Heart left ventricle (tissue), 16 donors: ENCODE measurements at places on chromosomes 16 and 17.
A peak's percentile ranks its signal among the peaks of the same experiment; 100 is the strongest.

GRCh38 chr16:3689731-3690130 lies 27.6 kb downstream of the TRAP1 start:
- no peak for DNase-seq

DNA sequence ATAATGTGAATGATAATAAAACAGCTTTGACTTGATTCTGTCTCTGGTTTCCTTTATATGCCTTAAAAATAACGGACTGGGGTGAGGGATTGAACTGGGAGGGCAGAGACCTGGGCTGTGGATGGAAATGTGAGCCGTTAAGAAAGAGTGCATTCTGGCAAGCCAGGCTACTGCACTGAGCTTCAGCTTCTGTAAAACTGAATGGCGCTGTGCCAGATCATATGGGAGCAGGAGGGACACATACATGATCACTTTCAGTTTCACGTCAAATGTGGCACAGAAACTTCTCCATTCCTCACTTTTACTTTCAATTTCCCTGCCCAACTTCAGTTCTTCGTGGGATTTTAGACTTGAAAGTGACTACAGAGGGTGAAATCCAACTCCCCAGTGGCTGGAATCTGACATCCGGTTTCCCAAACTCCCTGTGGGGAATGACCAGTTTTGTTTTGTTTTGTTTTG lies 1.1 kb downstream of the MT2A start:
- DNase-seq, result no peak

- no peak for DNase-seq
Measured at GRCh38 chr17:65771704-65772103, 210.3 kb upstream of the AXIN2 start.

DNA sequence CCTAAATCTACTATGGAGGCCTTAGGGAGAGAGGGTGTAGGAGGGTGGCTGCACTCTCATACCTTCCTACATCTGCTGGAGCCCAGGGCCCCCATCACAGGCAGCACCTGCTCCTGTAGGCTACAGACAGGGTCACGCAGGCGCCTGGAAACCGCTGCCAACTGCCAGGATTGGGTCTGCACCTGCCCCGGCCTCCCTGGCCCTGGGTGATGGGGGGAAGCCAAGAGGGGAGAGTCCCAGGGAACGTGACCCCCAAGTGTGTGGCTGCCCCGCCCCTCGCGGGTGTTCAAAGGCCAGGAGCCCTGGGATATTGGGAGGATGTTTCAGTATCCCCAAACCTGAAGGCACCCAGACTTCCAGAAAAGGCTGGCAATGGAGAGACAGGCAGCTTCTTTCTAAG lies 5.6 kb upstream of the TEX19 start:
- DNase-seq, result no peak

GRCh38 chr16:66539623-66540469 lies 10.1 kb downstream of the TK2 start:
- DNase-seq, result no peak

- no peak for DNase-seq
Measured at GRCh38 chr17:28518132-28518531, 12.0 kb downstream of the FOXN1 start.

DNA sequence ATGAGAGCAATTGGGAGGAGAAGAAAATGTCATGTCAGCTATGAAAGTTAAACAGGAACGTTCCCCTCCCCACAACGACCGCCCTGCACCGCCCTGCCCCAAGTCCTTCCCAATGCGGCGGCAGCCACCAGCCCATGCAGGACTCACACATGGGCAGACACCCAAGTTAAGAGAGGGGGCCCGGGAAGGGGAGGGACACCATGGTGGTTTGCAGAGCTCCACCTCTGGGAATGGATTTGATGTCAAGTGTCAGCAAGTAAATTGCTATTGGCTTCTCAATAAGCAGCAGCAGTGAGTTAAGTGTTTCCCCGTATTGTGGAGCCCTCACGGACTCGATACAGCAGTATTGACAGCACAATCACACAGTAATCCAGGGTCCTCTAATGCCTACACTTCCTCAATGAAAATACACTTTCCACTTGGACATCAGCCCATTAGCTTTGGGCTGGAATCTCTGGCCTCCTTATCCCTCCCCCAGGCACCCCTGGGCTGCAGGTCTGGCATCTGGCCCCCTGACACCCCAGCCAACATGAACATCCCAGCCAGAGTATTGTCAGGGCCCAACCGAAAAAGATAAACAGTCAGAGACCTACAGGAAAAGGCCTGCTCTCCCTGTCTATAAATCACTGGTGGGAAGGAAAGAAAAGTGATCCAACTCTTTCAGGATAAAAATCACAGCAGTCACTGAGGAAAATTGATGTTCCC lies 22.6 kb downstream of the ZFHX3 start:
- DNase-seq, result no peak

DNA sequence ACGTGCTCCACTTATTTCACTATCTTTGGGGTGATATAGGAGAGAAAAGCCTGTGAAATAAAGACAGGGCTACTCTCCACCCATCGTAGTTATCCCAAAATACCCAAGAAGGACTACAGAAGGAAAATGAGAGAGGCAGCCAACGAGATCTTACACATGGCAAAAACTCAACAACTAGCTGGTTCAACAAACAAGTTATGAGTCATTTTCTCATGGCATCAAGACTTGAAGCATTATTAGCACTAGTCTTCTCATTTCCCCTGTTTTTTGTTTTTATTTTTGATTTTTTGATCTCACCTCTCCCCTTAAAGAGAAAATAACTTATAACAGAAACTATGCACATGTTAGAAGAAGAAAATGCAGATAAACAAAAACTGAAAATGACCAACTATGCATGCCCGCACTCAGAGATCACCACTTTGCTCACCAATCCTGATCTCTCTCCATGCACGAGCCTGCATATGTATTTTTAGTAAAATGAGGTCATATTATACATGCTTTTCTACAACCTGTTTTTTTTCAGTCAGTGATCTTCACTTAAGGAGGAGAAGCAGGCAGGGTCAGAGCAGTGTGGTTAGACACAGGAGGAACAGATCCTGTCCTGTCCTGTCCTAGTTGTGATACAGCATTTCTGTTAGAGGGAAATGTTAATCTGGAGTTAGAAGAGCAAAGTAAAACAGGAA lies 22.8 kb downstream of the FAM117A start:
- no peak for DNase-seq

DNA sequence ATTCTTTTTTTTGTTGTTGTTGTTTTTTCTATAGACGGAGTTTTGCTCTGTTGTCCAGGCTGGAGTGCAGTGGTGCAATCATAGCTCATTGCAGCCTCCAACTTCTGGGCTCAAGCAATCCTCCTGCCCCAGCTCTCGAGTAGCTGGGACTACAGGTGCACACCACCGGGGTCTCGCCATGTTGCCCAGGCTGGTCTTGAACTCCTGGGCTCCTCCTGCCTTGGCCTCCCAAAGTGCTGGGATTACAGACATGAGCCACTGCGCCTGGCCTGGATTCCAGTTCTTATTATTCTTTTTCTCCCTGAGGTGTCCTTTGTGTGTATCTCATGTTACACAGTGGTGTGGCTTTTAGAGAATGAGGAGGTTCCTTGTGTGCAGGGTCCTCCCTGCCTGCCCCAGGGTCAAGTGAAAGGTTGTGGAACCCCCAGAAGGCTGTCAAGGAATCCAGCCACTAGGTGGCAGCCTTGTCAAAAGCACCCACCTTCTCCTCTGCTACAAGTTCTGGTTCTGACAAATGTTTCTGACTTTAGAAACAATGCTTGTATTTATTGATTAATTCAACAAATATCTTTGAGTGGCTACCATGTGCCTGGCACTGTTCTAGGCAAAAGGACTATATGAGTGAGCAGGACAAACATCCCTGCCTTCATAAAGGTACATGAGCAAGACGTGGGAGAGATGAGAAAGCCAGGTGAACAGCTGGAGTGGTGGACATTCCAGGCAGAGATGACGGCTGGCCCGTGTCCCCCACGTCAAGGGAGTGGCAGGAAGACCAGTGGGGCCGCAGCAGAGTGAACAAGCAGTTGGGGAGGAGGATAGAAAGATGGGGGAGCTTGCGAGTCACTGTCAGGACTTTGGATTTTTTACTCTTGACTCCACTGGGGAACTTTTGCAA lies 112.4 kb downstream of the SPECC1 start:
- DNase-seq, result peak; percentile 57

DNA sequence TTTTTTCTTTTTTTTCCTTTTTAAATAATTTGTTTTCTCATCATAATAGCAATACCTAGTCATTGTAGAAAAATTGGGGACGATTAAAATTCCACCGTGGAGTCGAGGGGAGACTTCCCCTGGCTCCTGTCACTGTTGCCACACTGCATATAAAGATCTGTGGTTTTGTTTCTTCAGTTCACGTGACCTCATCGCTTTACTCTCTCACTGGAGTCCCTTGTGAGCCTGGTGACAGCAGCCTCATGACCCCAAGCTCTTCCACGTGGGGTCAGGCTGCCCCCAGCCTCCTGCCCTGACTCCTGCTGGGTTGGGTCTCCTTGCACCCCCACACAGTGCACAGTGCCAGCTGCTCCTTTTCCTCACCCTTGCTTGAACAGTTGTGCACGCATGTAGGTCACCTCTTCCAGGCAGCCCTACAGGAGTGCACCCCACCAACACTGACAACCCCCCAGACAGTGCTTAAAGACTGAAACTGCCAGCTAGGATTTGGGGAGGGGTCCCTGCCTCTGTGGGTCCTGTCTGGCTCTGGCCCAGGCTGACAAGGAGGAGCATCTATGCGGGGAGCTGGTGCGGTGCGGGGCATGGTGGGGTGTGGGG lies 7.3 kb upstream of the METRNL start:
- no peak for DNase-seq

DNA sequence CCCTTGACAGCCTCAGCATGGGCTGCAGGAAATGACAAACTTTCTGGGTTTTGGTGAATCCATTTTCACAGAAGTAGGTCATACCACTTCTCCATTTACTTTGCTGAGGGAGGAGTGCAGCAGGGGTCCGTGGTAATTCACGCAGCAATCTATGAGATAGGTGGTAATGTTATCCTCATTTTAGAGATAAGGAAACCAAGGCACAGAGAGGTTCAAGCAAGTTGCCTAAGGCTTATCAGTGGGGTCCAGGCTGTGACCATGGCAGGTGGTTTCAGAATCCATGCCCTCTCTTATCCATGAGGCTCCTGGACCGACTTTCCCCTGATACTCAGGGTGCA lies 12.6 kb downstream of the TBX4 start:
- DNase-seq, result no peak

DNA sequence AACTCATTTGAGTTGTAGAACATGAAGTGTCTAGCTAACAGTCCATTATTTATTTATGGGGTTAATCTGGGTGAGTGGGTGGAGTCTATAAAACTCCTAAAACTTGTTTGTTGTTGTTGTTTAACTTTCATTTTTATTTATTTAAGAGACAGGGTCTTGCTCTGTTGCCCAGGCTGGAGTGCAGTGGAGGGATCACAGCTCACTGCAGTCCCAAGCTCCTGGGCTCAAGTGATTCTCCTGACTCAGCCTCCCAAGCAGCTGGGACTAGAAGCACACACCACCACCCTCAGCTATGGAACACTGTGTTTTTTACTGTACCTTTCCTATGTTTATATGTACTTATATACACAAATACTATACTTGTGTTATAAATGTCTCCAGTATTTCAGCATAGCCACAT lies 77.8 kb upstream of the CLEC18B start:
- DNase-seq, result no peak

DNA sequence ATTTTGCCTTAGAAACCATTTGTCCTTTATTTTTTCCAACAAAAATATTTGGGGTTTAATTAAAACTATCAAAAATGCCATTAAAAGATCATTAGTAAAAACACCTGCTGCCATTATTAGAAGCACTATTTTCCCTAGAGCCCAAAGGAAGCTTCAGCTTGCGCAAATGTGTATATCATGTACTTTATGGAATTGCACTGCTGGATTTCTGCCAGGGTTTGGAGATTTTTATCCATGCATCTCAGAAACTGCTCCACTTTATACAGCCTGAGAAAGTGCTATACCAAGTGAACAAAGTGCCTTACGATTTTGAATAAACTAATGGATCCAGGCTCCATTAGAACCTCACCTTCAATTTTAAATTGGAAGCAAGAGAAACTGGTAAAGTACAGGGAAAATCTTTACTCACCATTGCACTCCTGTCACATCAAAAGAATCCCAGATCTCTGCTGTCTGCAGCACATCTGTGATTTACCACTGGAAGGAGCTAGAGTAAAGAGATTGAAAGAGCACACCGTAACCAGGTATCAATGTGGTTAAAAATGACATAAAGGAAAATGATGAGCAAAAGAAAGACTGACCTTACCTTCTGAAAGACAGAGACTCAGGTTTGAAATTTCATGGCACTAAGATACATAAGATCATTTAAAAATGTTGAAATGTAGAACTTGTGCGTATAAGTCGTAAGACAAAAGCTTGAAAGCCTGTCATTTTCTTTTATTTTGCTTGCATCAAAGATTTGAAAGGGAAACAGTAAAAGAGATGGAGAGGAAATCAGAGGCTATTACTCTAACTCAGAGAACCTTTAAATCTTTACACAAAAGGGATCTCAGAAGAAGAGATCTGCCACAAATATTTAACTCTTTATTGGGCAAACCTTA lies 678.1 kb upstream of the GOT2 start:
- DNase-seq, result no peak

DNA sequence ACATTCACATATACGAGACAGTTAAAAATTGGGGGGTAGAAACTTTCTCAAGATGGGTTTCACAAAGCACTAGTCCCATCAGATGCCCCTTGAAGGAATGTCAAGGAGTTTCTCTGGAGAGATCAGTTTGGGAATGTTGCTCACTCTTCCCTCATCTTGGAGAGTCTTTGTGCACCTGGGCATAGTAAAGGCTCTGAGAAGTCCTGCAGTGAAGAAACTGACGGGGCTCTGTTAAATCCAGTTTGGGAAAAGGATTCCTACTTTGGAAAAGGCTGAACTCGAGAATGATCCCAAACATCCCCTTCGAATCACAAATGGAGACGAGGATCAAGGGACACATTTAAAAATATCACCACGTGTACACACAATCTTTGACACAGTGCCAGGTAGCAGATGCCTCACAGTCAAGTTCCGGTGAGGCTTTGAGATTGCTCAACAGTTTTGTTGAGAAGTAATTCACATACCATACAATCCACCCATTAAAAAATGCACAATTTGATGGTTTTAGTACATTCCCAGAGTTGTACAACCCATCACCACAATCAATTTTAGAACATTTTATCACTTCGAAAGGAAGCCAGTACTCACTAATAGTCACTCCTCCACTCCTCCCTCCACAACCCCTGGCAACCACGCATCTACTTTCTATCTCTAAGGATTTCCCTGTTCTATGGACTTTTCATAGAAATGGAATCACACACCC lies 203.4 kb upstream of the FOXF1 start:
- no peak for DNase-seq

- no peak for DNase-seq
Measured at GRCh38 chr17:58591455-58591854, 77.0 kb upstream of the MTMR4 start.

DNA sequence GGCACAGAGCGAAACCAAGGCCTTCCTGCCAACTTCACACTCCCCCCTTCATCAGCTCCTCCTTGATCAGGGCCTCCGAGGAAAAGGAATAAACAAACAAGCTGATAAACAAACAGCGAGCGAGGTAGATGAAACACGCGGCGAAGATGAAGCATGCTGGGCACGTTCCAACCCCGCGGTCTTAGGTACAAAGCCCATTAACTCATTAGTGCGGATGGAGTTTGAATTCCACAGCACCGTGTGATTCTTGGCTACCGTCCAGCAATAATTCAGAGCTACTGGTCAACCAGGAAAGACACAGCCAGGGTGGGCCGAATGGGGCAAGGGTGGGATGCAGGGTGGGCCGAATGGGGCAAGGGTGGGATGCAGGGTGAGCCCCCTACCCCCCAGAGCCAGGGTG lies 67.3 kb downstream of the RBFOX3 start:
- no peak for DNase-seq

GRCh38 chr16:10871157-10871991 lies 5.6 kb upstream of the CIITA start:
- peak; percentile 33 for DNase-seq
